ENCODE measurements at places on chromosomes 7 and 10.

DNA sequence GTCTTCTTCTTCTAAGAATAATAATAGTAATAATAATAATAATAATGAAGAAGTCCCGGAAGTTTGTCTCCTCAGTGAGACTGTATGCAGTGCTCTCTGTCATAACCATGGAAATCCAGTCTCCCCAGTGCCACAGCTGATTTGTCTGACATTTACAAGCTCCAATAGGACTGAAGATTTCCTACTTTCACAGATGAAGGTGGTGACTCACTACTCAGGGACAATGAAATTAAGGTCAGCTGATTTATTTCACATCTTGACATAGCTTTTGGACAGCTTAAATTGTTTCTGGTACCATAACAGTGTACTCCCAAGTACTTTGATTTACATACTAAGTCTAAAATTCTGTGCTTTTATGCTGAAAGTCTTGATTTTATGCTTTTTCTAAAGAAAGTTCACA lies 6.9 kb downstream of the CELF2 start:
- no peak for DNase-seq

- no peak for DNase-seq
Measured at GRCh38 chr7:2980401-2981102, 63.1 kb downstream of the CARD11 start.

DNA sequence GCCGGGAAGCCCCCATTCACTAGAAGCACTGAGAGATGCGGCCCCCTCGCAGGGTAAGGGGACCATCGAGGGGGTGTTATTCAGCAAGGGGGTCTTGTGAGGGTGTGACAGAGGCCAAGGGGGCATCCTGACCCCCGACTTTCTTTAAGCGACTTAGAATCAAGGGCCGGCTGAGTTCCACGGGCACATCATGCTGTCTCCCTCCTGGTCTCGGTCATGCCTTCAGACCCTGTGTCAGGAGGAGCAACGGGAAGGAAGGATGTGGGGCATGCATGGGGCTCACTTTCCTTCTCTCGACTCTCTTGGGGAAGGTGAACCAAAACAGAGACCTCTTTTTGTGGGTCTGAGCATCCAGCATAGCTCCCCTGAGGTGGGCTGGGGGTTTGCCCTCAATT lies 2.5 kb downstream of the ACSL5 start:
- DNase-seq, result no peak

GRCh38 chr7:114081606-114082425 lies 163.0 kb upstream of the PPP1R3A start:
- no peak for DNase-seq

DNA sequence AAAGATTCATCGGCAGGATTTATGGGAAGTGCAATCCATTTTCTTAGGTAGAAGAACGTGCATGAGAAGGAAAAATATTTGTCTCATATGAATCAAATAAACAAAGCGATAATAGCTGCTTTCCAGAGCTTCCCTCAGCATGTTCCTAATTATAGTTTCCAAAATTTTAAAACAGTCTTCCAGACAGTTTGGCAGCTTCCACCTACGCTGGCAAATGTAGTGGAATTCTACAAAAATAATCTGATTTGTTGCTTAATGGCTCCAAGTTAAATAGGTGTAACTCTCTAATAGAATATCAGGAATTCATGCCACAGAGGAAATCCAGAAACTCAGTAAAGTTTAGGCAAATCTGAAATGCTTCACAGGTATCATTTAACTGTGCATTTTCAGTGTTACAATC lies 23.3 kb upstream of the AGBL3 start:
- no peak for DNase-seq

GRCh38 chr10:46992803-46993561 lies 81.8 kb downstream of the PTPN20 start:
- no peak for DNase-seq

- DNase-seq, result no peak
Measured at GRCh38 chr7:15399441-15399840, 162.4 kb downstream of the AGMO start.

GRCh38 chr7:107690611-107691010 lies 30.0 kb downstream of the SLC26A4 start:
- no peak for DNase-seq

DNA sequence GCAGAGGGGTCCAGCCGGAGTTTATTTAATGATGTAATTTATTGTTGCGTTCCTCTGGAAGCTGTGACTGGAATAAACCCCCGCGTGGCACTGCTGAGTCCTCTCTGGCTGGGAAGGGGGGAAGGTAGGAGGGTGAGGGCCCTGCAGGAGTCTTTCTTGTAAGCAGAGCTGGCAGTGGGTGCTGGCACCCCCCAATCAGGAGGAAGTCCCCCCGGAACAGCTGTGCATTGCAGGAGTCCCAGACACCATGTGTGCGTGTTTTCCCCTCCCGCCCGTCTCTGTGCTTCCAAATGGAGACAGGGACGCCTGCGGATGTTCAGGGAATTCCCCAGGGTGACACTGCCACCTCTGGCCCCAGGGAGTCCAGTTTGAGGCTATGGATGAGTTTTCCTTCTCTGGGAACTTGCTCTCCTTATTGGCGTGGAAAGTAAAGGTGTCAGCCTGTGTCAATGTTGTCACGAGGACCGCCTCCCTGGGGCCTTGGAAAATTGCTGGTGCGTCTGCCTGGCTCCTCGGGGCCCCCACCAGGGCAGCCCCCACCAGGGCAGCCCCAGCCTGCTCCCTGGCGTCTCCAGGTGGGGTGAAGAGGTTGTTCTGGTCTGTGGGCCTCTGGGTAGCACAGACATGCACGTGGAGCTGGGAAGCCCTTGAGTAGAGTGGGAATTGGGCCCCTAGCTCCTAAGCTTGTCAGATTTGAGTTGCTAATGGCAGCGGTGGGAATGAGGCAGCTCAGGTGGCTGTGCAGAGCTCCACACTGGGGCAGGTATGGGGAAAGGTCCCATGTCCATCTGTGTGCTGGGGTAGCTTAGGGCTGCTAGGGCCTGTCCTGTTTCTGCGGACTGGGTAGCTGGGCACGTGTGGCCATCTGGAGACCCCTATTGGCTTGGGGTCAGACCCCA lies 2.7 kb downstream of the FZD9 start:
- no peak for DNase-seq

GRCh38 chr10:114987995-114988394 lies 50.0 kb downstream of the TRUB1 start:
- DNase-seq, result no peak

DNA sequence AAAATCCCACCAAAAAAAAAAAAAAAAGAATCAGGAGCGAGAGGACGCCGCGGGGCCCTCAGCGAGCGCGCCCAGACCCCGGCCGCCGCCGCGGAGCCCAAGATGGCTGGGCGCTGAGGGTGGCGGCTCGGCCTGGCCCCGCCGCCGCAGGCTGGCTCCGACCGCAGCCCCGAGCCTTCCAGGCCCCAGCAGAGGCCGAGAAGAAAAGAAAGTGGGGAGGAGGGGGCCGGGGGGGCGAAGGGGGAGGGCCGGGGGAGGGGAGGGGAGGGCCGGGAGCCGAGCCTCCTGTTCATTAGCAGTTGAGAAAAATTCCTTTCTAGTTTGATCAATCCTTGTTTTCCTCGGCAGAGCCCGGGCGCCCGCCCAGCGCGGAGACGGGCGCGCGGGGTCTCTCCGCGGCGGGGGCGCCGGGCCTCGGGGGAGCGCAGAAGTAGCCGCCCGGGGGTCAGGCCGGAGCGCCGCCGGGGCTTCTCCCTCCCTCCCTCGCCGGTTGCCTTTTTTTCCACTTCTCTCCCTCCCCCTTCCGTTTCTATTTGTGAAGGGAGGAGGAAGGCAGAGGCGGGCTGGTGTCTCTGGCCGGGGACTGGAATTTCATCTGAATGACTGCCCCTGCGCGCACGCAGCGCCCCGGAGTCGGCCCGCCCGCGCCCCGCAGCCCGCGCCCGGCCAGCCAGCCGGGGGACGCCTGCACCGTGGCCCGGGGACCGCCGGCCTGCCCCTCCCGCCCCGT lies 778 bp upstream of the TRIM8 start:
- peak; percentile 63 for DNase-seq

DNA sequence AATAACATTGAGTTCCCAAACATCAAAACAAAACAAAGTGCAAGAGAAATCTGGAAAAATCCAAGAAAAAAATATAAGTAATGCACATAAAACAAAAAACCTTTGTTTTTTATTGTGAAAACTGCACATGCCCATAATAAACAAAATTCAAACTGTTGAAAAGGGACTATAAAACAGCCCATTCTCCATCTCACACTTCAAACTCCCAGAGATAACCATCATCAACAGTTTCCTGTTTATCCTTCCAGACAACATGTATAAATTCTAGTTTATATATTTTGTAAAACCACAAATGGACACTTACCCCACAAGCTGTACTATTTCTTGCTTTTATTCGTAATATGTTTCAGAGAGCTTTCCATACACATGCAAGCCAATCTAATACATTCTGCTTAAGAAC lies 79.3 kb downstream of the DPY19L1 start:
- DNase-seq, result no peak

Data from stimulated activated naive CD4-positive, alpha-beta T cell (primary cell).